ENCODE measurements at places on chromosomes 11 and 22.
A peak's percentile ranks its signal among the peaks of the same experiment; 100 is the strongest.

DNA sequence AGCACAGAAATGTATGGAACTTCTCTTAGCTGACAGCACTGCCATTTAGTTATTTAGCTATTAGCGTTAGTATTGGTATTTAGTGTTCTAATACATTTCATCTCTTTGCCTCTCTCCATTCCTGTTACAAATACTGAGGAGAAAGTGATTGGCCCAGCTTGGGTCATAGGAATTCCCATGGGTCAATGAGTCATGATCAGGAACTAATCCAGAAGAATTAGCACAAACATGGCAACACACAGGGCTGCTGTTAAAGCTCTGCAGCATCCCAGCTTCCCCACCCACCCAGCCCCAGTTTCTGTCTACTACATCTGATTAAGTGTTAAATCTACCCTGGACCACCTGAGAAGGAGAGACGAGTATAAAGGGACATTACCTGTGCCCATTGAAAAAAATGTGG, 36.1 kb downstream of the PDGFD start:
- DNase-seq = no peak

GRCh38 chr11:128458321-128458720, 129.0 kb downstream of the ETS1 start:
- DNase-seq = no peak

DNA sequence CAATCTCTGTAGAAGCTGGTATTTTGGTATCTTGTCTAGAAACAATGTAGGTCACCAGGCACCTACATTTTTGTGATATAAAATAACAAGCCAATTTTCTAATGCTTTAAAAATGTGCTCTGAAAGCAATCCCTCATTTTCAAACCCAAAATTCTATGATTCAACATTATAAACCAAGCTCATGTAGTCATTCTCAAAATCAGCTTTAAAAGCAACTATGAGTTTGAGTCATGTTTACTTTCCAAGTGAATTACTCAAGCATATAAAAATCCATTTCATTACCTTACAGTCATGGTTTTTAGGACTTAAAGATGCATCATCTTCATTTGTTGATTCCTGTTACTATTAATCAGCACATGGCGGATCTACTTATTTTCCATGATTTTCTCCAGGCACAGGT, 216.4 kb downstream of the GRM5 start:
- DNase-seq = no peak

GRCh38 chr11:40010011-40010410, 1449.4 kb downstream of the LRRC4C start:
- DNase-seq = no peak

DNA sequence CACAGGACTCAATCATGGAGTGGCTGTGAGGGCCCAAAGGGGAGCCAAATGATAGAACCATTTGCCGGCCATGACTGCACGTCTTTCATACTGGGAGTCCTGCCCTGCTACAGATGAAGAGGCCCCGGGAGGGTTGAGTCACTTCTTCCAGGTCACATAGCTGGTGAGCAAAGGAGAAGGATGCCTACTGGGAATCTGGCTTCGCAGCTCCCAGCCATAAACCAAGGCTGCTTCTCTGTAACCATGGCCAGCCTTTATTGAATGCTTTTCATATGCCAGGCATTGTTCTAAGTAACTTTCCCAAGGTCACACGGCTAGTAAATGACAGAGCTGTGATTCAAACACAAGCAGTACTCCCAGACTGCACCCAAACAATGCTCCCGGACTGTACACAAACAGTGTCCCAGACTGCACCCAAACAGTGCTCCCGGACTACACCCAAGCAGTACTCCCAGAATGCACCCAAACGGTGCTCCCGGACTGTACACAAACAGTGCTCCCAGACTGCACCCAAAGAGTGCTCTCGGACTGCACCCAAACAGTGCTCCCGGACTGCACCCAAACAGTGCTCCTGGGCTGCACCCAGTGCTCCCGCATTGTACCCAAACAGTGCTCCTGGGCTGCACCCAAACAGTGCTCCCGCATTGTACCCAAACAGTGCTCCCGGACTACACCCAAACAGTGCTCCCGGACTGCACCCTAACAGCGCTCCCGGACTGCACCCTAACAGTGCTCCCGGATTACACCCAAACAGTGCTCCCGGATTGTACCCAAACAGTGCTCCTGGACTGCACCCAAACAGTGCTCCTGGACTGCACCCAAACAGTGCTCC, 89.8 kb downstream of the FBXO7 start:
- DNase-seq = no peak

- DNase-seq = no peak
Observed at GRCh38 chr22:38523479-38523878, 17.4 kb upstream of the DDX17 start.

- no peak for DNase-seq
Observed at GRCh38 chr11:11117730-11118129, 235.3 kb downstream of the CSNK2A3 start.

GRCh38 chr11:6405052-6405667, 13.7 kb downstream of the APBB1 start:
- DNase-seq = peak; percentile 53

GRCh38 chr11:69253028-69253427, 40.9 kb upstream of the MYEOV start:
- DNase-seq = no peak

- no peak for DNase-seq
Observed at GRCh38 chr11:83403691-83404389, 117.7 kb upstream of the CCDC90B start.

DNA sequence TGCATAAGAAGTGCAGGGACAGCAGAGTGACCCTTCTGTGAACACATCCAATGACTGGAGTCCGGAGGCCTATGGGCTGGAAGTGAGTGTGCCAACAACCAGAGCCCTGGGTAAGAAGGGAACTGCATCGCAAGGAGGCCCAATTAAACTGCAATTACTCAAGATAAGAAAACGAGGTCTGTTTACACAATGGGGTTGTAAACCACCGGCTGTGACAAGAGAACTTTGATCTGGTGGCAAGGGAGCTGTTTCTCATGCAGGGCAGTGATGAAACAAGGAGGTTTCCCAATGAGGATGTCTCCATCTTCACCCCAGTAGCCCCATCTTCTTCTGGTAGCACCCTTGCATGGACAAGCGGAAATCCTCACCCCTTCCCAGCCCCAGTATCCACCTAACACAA, 21.5 kb downstream of the ETS1 start:
- DNase-seq = no peak

GRCh38 chr11:83938148-83938547, 652.0 kb upstream of the CCDC90B start:
- no peak for DNase-seq

DNA sequence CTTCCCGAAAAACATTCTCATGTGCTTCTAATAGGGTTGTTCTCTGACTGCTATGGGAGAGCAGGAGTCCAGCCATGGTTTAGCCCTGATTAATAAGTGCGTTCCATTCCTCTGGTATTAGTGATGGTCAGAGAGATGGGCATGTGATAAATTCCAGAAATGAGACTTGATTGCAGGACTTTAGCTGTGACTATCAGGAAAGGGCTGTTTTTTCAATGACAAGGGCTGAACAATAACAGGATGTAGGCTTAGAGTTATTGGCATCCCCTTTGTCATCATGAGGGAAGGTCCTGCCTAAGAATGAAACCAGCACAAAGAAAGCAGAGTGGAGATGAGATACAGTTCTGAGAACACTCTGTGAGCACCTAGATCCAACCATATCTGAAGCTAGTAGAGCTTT, 494.6 kb downstream of the MIAT start:
- no peak for DNase-seq

DNA sequence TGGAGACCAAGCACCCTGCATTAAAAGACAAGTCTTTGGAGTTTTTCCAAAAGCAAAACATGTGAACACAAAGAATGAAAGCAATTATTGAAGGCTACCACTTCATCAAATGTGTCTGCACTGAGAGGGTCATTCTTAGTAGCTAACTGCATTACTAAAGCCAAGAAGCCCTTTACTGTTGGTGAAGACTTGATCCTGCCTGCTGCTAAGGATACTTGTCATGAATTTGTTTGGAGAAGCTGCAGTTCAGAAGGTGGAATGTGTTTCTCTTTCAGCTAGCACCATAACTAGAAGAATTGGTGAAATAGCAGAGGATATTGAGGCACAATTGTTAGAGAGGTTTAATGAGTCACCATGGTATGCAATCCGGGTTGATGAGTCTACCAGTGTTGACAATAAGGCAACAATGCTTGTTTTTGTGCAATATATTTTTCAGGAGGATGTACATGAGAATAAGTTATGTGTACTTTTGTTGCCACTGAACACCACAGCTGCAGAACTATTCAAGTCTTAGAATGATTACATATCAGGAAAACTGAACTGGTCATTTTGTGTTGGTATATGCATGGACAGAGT, 457.3 kb upstream of the ISX start:
- no peak for DNase-seq

GRCh38 chr11:13666708-13667107, 1.8 kb upstream of the FAR1 start:
- no peak for DNase-seq

DNA sequence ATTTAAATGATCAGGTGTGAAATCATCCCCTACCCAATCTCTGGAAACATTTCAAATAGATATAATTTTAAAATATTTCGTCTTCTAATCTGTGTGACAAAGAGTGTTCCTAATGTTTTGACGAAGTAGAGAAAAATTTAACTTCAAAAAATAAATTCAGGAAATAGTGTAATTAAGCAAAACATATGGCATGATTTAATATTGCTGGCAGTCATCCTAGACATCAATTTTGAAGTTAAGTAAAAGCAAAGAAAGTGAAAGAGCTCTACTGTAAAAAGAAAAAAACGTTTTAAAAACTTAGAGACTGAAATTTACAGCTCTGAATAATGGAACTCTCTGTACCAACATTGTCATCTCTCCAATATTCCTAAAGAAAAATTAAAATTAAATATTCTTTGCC, 1062.3 kb downstream of the LRRC4C start:
- DNase-seq = no peak

DNA sequence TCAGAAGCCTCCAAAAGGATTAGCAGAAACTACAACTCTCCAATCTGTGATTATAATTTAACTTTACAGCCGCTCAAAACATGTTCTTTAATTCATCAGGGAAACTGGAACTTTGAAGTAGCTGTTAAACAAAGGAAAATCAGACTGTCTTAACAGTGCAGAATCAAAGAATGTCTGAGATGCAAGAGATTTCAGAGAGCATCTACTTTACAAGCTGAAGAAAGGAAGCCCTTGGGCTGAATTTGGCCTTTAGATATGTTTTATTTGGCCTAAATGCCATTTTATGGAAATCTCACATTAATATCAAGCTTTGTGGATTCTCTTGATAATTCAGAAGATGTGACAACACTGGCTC, 281.5 kb upstream of the CTSC start:
- DNase-seq = no peak

DNA sequence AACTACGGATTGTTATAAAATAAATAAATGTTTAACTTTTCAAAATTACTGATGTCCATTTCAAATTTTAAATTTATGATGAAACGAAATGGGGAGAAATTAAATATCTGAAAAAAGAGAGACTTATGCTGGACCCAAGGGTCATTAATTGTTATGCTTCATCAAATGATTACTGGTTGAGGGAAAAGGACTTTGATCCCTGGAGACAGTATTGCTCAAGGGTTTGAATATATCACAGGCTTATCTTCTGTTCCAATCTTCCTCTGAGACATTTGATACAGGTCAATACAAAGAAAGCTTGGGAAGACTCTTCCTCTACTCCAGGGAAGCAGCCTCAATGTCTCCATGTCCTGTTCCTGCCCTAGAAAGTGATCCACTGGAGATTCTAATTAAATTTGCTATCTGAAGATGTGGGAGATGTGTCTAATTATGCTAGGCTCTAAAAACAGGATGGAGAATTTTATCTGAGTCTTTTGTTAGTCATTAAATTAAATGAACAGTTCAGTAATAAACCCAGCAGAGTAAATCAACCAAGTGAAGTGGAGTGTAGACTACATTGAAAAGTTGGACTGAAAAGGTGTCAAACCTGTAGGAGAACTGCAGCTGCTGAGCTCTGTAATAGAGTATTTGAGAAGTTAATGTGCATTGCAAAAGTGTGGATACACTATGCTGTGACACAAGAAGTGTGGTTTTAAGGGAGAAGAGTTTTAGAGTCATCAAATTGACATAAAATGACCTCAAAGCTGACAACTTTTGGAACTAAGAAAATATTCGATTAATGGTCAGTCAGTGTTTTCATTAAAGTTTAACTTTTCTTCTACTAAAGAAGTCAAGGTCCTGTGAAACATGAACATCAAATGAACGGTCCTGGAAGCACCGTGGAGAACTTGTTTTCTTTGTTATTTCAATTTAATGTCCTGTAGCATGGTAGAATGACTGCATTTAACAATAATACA, 623.7 kb upstream of the CCDC90B start:
- no peak for DNase-seq

DNA sequence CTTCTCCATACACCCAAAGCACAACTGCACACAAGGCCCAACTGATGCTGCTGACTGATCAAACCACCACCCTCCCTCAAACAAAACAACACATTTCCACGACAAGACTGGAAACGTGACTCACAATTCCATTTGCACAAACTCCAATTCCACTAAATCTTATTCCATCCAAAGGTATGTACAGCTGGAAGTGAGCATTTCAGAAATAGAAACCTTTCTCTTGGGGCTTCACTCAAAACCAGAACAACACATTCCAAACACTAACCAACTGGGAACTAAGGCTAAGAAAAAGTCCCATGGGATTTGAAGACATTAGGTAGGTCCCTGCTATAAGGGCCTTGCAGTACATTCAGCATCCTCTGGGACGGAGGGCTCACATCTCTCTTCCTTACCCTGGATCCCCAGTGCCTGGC, 19.6 kb downstream of the MORC2 start:
- DNase-seq = no peak

DNA sequence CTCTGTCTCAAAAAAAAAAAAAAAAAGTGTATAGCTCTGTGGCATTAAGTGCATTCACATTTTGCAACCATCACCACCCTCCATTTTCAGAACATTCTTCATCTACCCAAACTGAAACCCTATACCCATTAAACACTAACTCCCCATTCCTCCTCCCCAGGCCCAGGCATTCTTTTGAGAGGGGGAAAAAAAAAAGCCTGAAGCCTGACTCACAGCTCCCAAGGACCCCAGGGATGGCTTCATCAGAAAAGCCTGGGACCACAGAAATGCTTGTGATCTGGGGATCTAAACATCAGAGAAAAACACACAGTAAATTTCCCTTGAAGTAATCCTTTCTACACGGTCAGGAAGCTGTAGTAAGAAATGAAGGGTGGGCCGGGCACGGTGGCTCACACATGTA, 10.7 kb upstream of the GTSE1 start:
- no peak for DNase-seq

- DNase-seq = no peak
Observed at GRCh38 chr11:65182258-65183170, 786 bp downstream of the CAPN1 start.

GRCh38 chr22:50473088-50473487, 1.7 kb downstream of the SBF1 start:
- DNase-seq = no peak

DNA sequence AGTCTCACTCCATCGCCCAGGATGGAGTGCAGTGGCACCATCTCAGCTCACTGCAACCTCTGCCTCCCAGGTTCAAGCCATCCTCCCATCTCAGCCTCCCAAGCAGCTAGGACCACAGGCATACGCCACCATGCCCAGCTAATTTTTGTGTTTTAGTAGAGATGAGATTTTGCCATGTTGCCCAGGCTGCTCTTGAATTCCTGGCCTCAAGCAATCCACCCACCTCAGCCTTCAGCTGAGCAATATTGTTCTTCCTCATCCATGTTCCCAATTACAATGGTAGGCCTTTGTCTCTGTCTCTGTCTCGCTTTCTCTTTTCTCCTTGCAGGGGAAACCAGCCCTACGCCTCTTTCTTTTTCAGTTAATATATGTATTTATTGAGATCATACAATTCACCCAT, 10.3 kb downstream of the HSPA8 start:
- DNase-seq = no peak
